ENCODE measurements at places on chromosomes 4 and X. TPM values are rescaled to one million over a fixed set of nuclear protein-coding genes. Genes with fewer than 3 reads are reported as not detected.

Gene KCNIP4
- not detected for total RNA-seq

Gene MGAT4D
- total RNA-seq: not detected

Gene AKAP14
- not detected for total RNA-seq

Gene ASB9
- 1.1 TPM for total RNA-seq

Gene TBC1D1
- total RNA-seq: 58.8 TPM

Gene FHDC1
- total RNA-seq: 0.05 TPM

Gene GPRIN3
- total RNA-seq: 106 TPM

Gene SPON2
- total RNA-seq: 22.8 TPM

Gene NEUROG2
- total RNA-seq: not detected

Gene DCAF4L1
- total RNA-seq: 0.10 TPM

Gene TMPRSS11D
- total RNA-seq: not detected

Gene RENBP
- 12.1 TPM for total RNA-seq

Gene WAS
- total RNA-seq: 156 TPM

GRCh38 chr4:13306356-13306755, 177.8 kb downstream of the RAB28 start:
- no peaks in the 10 kb centered on the region for H3K27me3 ChIP-seq
- no peak overlapping the region for H3K27ac ChIP-seq
- H3K4me3 ChIP-seq: no peak overlapping the region
- DNase-seq: no peak

- no peak overlapping the region for H3K27ac ChIP-seq
- no peaks in the 10 kb centered on the region for H3K4me1 ChIP-seq
- H3K4me3 ChIP-seq: no peak overlapping the region
- peaks cover 67% of the 10 kb centered on the region for H3K27me3 ChIP-seq
- no peaks in the 10 kb centered on the region for H3K36me3 ChIP-seq
- DNase-seq: no peak
Observed at GRCh38 chr4:25032126-25032525, 1.4 kb upstream of the LGI2 start.

DNA sequence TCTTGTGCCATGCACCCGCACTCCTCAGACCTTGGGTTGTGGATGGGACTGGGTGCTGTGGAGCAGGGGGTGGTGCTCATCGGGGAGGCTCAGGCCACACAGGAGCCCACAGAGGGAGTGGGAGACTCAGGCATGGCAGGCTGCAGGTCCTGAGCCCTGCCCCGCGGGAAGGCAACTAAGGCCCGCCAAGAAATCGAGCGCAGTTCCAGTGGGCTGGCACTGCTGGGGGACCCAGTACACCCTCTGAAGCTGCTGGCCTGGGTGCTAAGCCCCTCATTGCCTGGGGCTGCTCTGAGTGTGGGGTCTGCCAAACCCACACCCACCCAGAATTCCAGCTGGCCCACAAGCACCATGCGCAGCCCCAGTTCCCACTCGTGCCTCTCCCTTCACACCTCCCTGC, 450.5 kb upstream of the FGF16 start:
- H3K27me3 ChIP-seq: no peaks in the 10 kb centered on the region
- no peaks in the 10 kb centered on the region for H3K4me1 ChIP-seq
- no peak for DNase-seq
- H3K27ac ChIP-seq: no peak overlapping the region

DNA sequence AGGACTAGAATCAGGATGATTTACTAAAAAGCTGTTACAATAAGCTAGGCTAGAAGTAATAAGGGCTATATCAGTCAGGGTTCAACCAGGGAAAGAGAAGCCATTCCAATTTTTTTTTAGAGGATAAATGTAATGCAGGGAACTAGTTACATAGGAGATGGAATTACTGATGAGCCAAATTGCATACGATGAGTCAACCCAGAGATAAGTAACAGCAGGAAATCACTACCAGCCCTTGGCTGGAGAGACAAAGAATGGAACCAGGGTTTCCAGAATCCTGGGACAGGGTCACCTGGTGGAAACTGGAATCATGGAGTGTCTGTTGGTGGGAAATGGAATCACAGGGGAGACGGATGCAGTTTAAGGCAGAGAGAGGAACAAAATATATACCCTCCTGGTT, 13.1 kb upstream of the MAGEA4 start:
- H3K27ac ChIP-seq: no peak overlapping the region
- H3K4me1 ChIP-seq: no peaks in the 10 kb centered on the region
- no peak for DNase-seq

GRCh38 chrX:52270453-52271116, 85.9 kb downstream of the MAGED4 start:
- DNase-seq: no peak
- no peaks in the 10 kb centered on the region for H3K4me1 ChIP-seq
- H3K27ac ChIP-seq: no peak overlapping the region

DNA sequence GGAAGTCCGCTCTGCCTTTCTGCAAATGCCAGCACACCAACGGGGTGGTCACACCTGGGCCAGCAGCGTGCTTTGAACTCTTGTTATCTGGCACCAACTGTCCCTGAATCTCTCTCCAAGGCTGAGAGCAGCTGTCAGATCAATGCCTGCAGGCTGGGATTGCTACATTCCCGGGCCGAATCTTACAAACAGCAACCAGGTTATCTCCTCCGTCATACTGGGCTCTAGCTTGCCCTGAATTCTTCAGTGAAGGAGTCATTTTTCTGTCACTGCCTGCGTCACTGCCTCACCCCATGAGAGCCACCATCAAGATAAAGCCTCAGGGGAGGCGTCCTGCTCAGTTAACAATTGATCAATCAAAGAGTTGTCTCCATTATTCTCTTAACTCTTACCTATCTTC, 329.4 kb upstream of the PPARGC1A start:
- H3K4me1 ChIP-seq: no peaks in the 10 kb centered on the region
- DNase-seq: no peak
- no peaks in the 10 kb centered on the region for H3K36me3 ChIP-seq

DNA sequence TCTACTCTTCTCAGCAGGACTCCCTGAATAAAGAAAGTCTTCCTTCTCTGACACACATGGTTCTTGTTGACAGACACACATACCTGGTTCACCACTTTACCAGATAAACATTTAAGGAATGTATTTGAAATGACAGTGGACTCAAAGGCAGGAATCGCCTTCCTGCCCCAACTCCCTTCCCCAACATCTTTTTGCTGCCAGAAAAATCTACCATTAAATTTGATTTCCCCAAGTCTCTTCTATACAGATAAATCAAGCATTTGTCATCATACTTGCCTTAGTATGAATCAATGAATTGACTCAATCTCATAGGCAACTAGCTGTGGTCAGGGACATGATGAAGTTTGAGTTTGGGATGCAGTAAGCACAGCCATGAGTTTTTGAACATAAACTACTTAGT, 23.3 kb upstream of the ANXA5 start:
- DNase-seq: no peak
- no peak overlapping the region for H3K27ac ChIP-seq
- H3K4me3 ChIP-seq: no peak overlapping the region
- H3K4me1 ChIP-seq: no peaks in the 10 kb centered on the region
- no peaks in the 10 kb centered on the region for H3K36me3 ChIP-seq

DNA sequence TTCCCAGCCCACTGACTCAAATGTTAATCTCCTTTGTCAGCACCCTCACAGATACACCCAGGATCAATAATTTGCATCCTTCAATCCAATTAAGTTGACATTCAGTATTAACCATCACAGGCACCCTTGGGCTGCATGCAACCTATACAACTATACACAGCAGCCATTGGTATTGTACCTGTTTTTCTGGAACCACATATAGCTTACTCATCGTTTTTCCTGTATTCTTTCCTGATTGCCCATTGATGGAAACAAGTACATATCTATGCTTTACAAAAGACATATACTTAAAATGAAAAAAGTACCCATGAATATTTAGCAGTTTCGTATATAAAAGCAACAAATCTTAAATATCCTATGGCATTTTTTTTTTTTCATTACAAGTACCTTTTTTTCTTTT, 3.7 kb upstream of the FOXR2 start:
- H3K4me3 ChIP-seq: no peak overlapping the region
- DNase-seq: no peak

DNA sequence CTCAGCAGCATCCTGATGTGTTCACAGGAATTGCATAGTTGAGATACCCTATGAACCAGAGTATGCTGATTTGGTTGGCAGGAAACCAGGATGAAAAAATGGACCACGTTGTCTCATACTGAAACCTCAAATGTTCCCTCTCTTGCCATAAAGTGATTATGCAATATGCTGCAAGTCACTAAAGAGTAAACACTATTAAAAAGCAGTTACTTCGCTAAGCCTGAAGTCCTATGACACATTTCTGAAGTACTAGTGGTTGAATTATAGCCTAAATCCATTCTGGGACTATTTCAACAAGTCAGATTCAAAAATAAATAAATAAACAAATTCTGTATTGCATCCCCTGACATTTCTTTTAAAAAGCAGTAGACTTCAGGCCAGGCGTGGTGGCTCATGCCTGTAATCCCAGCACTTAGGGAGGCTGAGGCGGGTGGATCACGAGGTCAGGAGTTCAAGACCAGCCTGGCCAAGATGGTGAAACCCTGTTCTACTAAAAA, 106.0 kb upstream of the NAP1L5 start:
- peaks cover 24% of the 10 kb centered on the region for H3K27me3 ChIP-seq
- H3K27ac ChIP-seq: no peak overlapping the region
- no peak overlapping the region for H3K4me3 ChIP-seq
- DNase-seq: no peak
- H3K4me1 ChIP-seq: peaks cover 18% of the 10 kb centered on the region

DNA sequence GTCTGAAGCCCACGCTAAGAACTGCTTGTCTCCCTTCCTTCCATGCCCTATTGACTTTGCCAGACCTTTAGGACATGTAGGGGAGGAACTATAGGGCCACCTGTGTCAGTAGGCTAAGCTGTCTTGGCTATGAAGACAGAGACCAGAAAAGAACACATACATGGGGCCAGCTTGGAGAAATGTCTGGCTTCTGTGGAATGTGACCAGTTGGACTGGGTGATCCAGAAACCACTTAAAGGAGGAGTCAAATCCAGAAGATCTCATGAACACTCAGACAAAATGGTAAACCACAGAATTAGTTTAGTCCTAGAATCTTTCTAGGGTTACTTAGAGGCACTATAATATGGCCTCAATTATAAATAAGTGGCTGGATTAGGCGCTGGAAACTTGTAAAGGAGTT, 42.0 kb downstream of the PHKA2 start:
- H3K27me3 ChIP-seq: no peaks in the 10 kb centered on the region
- H3K27ac ChIP-seq: no peak overlapping the region
- no peaks in the 10 kb centered on the region for H3K36me3 ChIP-seq
- DNase-seq: no peak

GRCh38 chrX:74613370-74614092, 893 bp downstream of the RLIM start:
- no peak for DNase-seq
- H3K27me3 ChIP-seq: no peaks in the 10 kb centered on the region
- peaks cover 14% of the 10 kb centered on the region for H3K36me3 ChIP-seq
- H3K4me1 ChIP-seq: peaks cover 22% of the 10 kb centered on the region
- H3K4me3 ChIP-seq: peak overlapping the region; percentile 99

DNA sequence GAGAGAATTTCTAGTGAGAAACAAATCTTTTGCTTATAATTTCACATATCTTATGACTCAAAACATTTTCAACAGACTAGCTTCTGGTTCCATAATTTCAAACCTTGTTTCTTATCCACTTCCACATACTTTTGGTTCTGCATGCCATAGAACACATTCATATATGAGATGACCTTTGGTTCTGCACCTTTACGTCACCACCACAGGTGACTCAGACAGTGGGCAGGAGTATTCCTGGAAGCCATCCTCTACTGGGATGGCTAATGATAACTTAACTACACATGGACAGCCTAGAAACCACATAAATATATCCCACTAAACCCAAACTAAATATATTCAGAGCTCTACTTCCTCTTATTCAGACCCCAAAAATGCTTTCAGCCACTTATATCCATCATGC, 133.3 kb downstream of the DCK start:
- DNase-seq: no peak
- no peak overlapping the region for H3K4me3 ChIP-seq
- no peaks in the 10 kb centered on the region for H3K36me3 ChIP-seq
- no peaks in the 10 kb centered on the region for H3K4me1 ChIP-seq
- H3K27ac ChIP-seq: no peak overlapping the region
